D721Med (cell line): ENCODE measurements at places on chromosomes 11 and 22.

- DNase-seq = no peak
Observed at GRCh38 chr22:32564170-32565001, 89.8 kb downstream of the FBXO7 start.

DNA sequence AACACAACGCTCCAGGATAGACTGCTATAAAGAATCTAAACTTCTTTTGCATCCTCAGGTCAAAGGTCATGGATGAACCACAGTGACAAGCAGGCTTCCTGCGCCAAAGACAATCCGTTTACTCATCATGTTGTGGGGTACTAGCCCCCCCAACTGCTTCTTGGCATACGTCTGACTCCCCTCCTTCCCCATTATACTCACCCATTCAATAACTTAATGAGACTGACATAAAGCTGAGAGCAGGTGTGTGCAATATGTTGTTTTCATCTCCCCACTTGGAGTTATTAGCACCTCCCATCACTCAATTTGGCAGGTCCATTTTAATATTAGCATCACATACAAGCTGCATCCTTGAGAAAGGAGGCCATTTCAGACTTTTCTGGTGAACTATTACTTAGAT is 157.1 kb downstream of the CADM1 start:
- no peak for DNase-seq

DNA sequence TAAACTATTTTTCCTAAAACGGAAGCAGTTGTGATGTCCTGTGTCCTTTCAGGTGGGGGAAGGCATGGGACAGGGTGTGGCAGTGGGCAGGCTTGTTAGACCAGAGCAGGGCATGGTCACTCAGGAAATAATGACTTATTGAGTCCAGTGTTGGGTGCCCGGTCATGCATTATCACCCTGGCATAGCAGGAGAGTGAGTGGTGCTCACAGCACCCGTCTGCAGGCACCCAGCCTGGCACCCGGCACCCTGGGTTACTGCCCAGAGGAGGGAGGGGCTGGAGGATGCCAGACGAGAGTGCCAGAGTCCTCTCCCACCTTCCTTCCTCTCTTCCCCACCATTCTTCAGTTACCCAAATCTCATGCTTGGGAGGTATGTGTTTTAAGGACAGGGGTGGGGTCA is 59.1 kb downstream of the ST3GAL4 start:
- no peak for DNase-seq

DNA sequence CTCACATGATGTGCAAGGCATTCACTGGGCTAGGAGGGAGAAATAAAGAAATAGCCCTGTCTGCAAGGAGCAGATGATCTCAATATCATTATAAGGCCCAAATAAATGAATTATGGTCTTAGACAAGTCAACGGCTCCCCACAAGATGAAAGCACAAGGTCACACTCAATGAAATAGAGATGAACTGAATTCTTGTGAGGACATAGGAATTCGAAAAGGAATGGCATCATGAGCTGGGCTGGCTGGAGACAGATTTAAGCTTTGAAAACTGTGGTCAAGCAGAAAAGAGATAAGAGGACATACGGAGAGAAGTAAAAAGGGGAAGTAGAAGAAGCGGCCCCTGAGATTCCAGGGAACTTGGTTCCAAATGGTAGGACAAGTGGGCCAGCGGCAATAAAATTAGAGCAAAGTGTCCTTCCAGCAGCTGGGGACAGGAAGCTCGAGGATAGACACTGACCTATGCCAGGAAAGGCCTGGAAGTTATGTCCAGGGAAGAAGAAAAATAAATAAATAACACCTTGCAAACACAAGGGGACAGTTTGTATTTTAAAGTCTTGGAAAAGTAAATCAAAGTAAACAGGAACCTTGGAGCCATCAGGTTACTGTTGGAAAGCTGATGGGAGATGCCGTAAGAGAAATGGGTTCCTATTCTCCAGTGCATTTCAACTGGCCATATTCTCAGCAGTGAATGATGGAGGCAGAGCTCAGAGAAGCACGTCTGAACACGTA is 37.8 kb downstream of the GALNT18 start:
- DNase-seq = no peak

- peak; percentile 48 for DNase-seq
Observed at GRCh38 chr11:783581-784015, 6.3 kb downstream of the CEND1 start.

DNA sequence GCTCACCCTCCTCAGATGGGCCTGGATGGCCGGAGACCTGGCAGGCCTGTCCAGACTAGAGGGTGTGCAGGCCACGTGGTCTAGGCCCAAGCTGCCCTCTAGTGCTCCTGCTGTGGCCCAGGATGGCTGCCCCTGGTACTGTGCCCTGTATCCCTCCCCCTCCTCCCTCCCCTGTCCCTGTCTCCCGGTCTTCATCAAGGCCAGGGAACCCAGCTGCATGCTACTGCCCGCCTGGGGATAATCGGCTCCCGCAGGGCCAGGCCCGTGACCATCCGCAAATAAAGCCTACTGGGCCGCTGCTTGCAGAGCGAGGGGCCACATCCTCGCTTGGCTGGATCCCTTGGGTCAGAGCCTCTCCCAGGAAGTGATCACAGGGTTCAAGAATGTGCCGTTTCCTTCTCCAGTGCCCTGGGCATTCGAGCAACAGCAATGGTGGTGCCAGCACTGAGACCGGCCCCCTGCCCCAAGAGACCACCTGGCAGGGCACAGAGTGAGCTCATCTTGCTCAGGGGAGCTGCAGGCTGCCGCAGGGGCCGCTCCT is 51.1 kb downstream of the WNT7B start:
- DNase-seq = no peak

- DNase-seq = no peak
Observed at GRCh38 chr11:111913031-111913861, 712 bp downstream of the HSPB2 start.

GRCh38 chr11:64627371-64627770 is 36.4 kb downstream of the SLC22A12 start:
- no peak for DNase-seq

- DNase-seq = no peak
Observed at GRCh38 chr11:126815111-126815510, 185.5 kb downstream of the KIRREL3 start.

DNA sequence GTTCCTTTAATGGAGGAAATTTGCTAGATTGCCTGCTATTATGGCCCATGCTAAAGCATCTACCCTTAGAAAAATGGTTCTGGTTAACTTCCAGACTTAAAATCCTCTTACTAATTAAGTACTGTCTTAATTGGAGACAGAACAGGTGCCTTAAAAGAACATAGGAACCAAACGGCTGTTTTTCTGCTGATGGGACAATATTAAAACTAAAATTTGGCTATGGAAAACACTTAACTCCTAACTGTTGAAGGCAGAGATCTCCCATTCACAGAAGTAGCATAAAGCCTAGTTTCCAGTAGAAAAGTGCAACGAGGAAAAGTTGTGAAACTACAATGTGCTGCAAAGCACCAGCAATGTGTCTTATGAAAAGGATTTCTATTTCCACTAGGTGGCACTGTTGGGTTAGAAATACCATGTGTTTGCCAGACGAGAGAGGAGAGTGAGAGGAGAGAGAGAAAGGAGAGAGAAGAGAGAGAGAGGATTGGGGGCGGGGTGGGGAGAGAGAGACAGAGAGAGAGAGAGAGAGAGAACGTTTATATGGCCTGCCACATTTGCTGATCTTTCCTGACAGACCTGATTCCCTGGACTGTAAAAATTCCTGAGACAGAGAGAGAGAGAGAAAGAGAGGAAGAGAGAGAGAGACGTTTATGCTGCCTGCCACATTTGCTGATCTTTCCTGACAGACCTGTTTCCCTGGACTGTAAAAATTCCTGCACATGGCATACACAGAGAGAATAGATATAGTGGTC is 51.5 kb downstream of the FAM181B start:
- no peak for DNase-seq

- no peak for DNase-seq
Observed at GRCh38 chr22:39238561-39238960, 6.2 kb downstream of the PDGFB start.

- DNase-seq = no peak
Observed at GRCh38 chr22:33247758-33248157, 189.6 kb upstream of the SYN3 start.

DNA sequence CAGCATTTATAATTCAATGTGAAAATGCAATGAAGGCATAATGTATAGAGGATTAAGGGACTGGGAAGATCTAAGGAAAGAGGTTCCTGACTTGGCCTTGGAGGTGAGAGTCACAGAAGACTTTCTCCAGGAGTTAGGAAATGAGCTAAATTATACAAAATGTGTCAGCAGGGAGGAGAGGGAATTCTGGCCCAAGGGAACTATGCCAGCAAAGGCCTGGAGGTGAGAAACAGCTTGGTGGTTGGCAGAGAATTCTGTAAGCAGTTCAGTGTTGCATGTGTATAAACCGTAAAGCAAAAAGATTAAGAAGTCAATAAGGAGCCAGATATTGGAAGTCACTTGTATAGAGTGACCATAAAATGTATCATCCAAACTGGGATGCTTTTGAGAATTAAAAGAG is 142.2 kb upstream of the SESN3 start:
- no peak for DNase-seq

- DNase-seq = no peak
Observed at GRCh38 chr11:88152381-88152780, 22.9 kb downstream of the RAB38 start.

DNA sequence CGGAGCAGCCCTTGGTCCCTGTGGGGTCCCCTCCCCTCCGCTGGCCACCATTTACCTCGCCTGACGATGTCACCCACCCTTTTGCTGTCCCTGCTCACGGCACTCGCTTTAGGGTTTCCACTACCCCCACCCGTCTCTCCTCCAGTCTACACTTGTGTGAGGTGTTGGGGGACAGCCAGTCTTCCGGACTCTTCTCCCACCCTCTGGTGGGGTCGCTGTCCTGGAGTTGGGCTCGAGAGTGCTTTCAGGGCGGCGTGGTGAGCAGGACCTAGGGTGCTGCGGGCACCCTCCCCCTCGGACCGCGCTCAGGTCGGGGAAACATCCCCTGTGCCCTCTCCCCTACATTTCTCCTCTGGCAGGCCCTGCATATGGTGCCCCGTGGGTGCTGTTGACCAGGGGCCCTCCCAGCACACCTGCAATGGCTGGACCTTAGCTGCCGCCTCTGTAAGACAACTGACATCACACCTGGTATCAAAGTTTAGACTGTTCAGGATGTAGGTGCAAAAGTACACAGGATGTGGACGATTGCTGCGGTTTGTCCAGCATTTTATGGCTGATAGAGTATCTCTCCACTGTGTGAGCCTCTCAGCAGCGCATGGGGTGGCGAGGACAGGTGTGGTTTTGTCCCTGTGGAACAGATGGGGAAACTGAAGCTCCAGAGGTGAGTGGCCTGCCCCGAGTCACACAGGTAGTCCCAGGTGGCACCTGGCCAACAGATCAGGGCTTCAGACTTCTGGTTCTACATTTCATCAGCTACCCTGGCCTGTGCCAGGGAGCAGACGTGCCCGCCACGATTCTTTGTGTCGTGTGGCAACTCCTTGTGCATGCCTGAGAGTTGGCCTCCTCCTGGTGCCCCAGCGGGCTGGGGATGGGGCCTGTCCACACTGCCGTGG is 1.2 kb downstream of the GRK2 start:
- DNase-seq = no peak

GRCh38 chr22:20071524-20071972 is 8.5 kb upstream of the DGCR8 start:
- DNase-seq = no peak

- DNase-seq = no peak
Observed at GRCh38 chr11:75919525-75919924, 104.5 kb downstream of the UVRAG start.

DNA sequence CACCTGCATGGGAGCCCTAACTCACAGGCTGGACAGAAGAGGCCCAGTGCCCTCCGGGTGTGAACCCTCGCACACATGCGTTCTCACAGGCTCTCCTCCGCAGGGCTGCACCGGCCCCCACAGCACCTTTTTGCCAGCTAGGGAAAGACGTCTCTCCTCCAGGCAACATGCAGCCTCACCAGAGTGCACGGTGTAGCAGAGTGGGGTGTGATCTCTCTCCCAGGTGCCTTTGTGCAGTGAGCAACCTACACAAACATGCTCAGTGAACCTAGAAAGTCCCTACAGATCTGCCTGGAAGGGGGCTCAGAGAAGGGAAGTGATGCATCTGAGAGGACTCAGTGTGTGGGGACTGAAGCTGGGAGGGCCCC is 3.7 kb upstream of the CARNS1 start:
- DNase-seq = no peak

DNA sequence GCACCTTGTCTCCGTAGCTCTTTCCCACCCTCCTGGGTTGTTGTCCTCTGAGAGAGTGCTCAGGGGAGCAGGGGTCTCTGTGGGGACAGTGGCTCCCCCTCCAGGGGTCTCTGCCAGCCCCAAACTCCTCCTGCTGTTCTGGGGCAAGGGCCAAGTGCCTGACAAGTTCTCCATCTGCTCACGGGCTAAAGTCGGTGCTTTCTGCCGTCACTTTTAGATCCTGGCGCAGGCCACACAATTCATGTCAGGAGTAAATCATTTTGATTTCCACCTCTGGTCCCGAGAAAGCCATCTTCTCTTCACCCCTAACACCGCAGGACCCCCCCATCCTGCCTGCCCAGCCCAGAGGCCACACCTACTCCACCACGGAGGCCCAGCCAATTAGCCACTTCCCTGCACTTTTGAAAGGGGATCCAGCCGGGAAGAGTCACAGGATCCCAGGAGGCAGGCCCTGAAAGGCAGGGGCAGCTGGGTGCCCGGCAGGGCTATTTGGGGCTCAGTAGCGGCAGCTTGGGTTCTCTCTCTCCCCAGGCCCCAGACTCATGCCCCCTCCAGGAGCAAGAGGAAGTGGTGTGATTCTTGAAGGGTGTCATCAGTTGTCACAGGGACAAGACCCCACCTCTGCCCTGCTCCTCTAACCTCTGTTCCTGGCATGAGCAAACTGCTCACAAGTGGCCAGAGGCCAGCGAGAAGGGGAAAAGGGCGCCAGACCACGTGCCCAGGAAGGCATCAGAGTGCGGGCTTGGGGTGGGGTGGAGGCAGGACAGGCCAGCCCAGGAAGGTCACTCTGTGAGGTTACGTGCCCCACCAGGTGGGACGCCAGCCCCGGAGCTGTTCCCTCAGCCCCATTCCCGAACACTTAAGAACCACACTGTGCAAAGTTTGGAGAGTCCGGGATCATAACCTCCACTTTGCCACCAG is 1.3 kb downstream of the MACROD1 start:
- DNase-seq = no peak

DNA sequence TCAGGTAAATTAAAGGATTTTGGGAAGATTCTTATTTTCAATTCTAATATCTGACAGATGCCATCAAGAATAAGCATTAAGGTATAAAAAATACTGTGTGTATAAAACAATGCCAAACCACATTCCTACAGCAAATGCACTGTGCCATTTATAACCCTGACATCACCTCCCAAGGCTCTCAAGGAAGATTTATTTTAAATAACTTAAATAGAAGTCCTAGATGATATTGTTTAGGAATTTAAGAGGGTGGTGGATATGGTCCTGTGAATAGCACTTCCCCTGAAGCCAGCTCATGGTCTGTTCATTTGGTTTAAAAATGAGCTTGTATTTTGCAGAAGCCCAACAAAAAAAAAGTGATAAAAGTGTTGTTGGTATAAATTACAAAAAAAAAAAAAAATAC is 32.1 kb downstream of the PPIL2 start:
- no peak for DNase-seq

DNA sequence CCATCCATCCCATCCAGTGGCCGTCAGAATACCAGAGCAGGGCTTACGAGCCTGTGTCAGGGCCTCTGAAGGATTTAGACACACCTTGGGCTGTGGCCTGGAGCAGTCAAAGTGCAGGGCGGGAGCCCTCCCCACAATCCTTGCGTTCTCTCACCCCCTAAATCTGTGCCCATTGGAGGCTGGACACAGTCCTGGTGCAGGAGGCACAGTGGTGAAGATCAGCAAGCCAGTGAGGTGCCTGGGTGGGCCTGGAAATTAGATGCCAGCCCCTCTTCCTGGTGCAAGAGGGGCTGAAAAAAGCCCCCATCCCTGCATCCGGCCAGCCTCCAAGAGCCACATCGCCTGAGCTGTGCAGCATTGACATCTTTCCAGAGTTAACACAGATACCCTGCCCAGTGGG is 1045.8 kb downstream of the TBC1D22A start:
- DNase-seq = no peak
